Mesendoderm (in vitro differentiated cells): ENCODE measurements at places on chromosomes 4 and X.

DNA sequence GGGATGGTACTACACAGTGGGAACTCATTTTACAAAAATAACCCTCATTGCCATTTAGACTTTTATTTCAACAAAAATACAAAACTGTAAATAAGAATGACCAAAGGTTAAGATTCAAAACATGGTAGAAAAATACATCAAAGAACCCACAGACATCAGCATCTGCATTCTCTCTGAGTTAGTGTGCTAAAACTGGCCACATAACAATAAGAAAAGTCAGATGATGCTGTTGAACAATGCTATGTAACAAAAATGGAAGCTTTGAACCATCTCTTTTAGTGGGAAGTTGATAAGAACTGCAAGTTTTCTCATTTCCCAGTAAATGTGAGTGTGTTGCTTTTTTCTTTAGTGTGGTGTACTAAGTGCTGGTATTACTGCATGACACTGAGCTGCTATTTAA lies 888.4 kb upstream of the EPHA5 start:
- no peak for DNase-seq

GRCh38 chr4:101008503-101008902 lies 338.8 kb downstream of the PPP3CA start:
- no peak for DNase-seq

- peak; percentile 45 for DNase-seq
These were observed 43.0 kb upstream of the SCOC start for GRCh38 chr4:140330311-140330900.

DNA sequence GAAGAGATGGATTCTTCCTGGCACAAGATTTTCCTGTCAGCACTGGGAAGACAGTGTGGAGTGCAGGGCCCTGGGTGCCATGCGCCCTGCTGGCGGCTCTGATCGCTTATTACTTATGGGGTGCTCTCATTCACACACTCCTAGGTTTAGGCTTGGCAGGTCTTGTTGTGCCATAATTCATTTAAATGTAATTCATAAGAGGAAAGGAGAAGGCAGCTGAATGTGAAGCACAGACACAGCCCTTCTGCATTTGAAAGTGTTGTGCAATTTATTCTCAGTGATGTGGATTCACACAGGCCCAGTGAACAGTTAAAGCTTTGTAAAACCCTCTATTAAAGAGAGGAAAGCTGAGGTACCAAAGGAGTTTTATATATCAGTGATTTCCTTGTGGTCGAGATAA lies 249.7 kb downstream of the C4orf33 start:
- no peak for DNase-seq

GRCh38 chr4:169202145-169202699 lies 68.5 kb downstream of the SH3RF1 start:
- DNase-seq: no peak

GRCh38 chr4:68717999-68718398 lies 47.5 kb upstream of the UGT2B15 start:
- DNase-seq: no peak

- DNase-seq: no peak
These were observed 4.4 kb upstream of the AFM start for GRCh38 chr4:73477176-73477575.

DNA sequence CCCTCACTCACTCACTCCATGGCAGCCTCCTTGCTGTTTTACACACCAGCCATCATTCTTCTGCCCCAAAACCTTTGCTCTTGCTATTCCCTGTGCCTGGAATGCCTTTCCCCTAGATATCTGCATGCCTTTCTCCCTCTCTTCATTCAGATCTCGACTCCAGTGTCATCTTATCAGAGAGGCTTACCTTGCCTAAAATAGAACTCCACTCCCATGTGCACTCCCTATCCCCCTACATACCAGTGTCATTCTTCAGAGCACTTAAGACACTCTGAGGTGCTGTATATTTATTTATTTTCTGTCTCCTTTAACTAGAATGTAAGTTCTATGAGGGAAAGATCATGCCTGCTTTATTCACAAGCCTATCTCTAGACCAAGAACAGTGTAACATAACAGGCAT lies 45.1 kb downstream of the ZGRF1 start:
- DNase-seq: peak; percentile 17

- no peak for DNase-seq
These were observed 143.4 kb downstream of the CDS1 start for GRCh38 chr4:84726356-84726755.

DNA sequence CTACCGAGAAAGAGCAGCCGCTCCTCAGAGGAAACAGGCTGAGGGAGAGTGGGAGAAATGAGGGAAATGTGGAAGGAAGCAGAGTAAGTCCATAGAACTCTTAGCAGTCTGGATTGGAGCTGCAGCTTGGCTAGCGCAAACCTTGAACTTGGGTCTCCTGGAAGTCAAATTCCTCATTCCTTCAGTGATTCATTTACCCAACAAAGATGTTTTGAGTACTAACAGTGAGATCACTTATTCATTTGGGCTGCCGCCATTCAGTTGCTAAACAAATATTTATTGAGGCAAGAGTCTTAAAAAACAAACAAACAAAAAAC lies 51.5 kb downstream of the SEL1L3 start:
- DNase-seq: no peak

DNA sequence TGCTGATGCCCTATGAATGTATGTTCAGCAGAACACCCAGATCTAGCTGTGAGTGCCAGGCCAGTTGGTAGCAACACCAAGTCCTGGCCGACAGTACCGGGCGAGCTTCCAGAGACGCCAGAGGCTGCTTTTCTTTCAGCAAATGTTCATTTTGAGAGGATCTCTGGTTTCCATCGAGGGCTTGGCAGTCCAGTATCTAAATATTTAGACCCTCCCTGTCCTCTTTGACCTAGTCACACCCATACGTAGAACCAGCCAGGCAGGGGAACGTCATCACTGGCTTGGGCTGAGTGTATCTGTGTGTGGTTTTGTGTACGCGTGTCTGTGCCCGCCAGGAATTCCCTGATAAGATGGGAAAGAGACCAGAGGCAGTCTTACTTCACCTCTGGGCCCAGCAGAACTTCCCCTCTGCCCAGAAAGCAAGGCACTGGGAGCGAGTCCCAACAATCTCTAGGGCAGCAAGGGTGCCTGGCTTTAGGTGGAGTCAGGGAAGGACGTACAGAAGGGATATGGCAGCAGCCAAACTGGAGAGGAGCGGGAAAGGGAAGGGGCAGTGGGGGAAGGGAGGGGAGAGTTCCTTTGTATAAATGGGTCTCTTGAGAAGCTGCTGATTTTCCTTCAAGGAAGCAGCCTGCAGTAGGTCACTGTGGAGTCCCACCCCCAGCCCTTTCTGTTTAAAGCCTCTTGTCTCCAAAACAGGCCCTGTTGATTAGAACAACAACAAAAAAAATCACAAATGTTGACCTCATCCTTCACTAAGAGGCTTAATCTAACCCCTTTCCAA lies 15.0 kb upstream of the ELF4 start:
- DNase-seq: no peak

GRCh38 chr4:183589461-183590099 lies 69.4 kb downstream of the RWDD4 start:
- no peak for DNase-seq

- DNase-seq: no peak
These were observed 55.5 kb upstream of the SMIM10 start for GRCh38 chrX:134935276-134935675.

DNA sequence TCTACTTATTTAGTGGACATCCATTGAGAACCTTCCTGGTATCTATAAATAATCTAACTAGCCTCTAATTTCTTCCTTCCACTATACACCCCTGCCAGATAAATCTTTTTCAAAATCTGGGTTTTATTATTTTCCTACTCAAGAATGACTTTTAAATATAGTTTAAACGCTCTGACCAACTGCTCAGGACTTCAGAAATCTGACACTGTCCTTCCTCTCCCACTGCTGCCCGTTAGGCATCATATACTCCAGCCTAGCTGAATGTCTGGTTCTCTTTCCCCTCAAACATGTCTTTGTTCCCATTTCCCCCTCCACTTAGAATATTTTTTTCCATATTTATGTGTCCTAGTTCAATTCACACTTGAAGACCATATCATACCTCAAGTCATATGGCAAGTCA lies 35.2 kb upstream of the CBLL2 start:
- no peak for DNase-seq

- DNase-seq: no peak
These were observed 217.5 kb downstream of the BANK1 start for GRCh38 chr4:102007959-102008425.

DNA sequence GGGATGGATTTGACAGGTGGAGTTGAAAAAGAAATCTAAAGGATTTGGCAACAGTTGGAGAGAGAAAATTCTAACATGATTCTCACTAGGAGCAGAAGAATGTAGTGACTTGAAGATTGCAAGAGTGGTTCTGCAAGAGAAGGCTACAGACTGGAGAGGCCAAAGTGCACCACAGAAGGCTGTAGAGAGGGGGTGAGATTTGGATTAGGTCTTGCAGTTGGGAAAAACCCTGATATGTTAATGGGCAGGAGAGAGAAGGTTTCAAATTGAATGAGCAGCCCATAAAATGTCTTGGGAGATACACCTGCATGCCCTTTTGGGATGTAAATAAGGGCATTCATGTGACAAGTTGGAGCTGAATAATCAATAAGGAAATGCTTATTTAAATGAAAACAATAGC lies 14.7 kb upstream of the VEGFD start:
- DNase-seq: no peak

- peak; percentile 54 for DNase-seq
These were observed 39.6 kb upstream of the ADGRL3 start for GRCh38 chr4:61160478-61160877.

DNA sequence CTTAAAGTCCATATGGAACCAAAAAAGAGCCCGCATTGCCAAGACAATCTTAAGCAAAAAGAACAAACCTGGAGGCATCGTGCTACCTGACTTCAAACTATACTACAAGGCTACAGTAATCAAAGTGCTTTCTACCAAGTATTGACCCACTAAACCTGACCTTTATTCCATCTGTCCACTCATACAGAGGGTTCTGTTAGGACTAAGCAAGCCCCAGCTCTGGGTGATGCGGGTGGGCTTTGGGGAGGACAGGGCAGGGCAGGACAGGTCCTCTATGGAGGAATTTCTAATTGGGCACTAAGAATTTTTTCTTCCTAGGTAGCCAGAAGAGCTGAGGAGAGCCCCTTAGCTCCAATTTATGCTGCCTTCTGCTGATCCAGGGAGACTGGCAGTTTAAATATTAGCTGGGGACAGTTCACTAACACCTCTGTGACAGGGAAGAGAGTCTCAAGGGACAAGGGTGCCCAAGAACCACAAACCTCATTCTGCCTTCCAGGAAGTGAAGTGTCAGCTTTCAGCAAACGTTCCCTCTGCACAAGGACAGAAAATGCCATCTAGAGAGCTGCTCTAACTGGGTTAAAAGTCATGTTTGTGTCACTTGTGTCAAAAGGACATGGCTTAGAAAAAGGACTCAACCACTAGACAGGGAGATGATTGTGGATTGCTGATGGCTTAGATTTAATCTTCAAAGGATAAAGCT lies 143.2 kb downstream of the KIT start:
- DNase-seq: peak; percentile 27

GRCh38 chr4:54558889-54559677 lies 98.7 kb upstream of the KIT start:
- no peak for DNase-seq

- no peak for DNase-seq
These were observed 225.9 kb upstream of the GYPA start for GRCh38 chr4:144366425-144366824.

DNA sequence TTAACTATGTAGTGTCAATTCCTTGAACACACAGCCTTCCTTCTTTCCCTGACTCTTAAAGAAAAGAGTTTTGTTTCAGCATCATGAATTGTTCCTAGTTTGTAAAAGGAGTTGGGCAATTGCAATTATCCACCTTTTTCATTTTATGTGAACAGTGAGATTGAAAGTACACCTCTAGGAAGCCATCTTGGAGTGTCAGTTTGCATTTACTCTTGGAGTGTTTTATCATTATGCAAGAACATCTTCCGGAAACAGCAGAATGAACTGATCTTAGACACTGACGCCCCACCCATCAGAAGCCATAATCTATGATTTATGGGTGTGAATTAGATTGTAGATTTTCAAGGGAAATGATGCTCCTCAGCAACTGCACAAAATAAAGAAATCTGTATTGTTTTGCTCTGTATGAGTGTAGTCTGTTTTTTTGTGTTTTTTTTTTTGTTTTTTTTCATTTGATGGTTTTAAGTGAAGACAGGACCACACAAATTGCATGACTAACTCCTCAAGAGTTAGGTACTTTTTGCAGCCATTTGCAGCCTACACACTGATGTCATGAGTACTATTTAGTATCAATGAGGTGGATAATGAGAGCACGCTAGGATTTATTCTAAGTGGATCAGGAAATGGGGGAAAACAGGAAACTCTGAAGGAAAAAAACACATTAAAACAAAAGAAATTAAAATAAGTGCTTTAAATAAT lies 19.5 kb upstream of the FGF2 start:
- DNase-seq: no peak

GRCh38 chrX:106246511-106246910 lies 78.4 kb downstream of the PWWP3B start:
- no peak for DNase-seq

DNA sequence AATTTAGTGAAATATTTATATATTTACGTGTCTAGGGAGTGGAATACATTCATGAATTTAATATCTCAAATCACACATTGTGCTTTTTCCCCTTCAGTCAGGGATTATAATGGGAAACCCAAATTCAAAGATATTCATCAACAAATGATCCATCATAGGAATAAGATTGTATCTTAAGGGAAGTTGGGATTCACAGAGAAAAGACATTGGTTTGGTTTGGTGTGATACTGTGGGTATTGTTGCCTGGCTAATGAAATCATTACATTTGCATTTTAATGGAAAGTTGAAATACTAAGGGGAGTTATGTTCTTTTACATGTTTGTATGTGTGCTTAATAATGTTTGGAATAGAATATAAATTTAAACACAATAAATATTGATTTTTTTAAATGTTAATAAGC lies 1.7 kb downstream of the TET2 start:
- no peak for DNase-seq

DNA sequence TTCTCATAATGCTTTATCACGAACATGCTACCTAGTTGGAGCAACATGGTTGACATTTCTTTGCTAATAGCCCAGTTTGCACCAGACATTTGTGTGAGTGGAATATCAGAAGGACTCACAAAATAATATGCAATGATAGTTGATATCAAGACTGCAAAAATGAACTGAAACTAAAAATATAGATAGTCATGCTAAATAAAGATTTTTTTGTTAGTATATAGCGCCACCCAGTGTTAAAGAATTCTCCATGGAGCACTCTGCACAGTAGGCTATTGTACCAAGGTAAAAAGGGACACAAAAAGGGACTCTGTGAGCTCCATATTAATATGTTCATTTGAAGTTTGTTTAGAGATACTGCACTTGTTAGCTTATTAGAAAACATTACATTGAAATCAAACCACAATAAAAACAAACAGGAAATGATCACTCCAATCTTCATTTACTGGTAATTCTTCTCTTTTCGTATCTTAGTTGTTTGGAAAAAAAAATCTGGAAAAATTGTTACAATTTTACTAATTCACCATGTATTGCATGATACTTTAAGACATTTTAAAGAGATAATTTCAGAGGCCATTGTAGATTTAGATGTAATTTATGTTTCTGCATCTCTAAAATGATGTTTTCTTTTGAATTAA lies 1509.6 kb downstream of the ADGRL3 start:
- DNase-seq: peak; percentile 34

GRCh38 chr4:173490817-173491528 lies 39.1 kb downstream of the HAND2 start:
- DNase-seq: peak; percentile 41

GRCh38 chr4:48300004-48300403 lies 30.4 kb upstream of the TEC start:
- no peak for DNase-seq
